ENCODE measurements at places on chromosomes 6 and 20. TPM values are rescaled to one million over a fixed set of nuclear protein-coding genes. Genes with fewer than 3 reads are reported as not detected.

LY6G6D gene
- total RNA-seq: not detected

GRCh38 chr20:56222945-56223344 lies 25.6 kb upstream of the MC3R start:
- no peak for DNase-seq

DNA sequence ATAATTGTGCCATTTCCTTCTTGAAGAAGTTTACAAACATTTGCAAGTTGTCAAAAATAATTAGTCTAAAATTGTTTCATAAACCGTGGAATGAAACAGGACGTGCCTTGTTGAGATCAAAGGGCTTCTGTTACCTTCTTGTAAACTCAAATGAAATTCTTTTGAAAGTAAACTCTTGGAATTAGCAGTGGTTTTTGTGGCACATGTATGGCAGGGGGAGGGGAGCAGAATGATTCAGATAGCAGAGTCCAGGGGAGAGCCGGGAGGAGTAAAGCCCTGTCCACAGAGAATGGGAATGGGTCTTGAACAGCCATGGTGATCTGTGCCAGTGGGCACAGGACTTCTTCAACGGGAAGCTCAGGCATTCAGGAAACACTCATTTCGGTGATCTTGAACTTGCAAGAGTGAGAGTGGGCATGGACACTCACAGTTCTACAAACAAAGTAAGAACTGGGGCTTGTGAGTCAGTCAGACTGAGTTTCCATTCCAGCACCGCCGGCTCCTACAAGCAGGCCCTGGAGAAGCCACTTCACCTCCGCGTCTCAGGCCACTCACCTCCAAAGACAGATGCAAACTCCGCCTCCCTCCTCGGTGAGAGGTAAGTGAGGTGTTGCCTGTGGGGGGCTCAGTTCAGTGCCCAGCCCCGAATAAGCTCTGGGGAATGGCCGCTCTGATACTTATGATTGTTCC lies 143.1 kb downstream of the CDH26 start:
- DNase-seq: no peak

- no peak for DNase-seq
These were observed 12.8 kb upstream of the MYMX start for GRCh38 chr6:44203955-44204354.

KCNQ2 gene
- total RNA-seq: 116 TPM

DNA sequence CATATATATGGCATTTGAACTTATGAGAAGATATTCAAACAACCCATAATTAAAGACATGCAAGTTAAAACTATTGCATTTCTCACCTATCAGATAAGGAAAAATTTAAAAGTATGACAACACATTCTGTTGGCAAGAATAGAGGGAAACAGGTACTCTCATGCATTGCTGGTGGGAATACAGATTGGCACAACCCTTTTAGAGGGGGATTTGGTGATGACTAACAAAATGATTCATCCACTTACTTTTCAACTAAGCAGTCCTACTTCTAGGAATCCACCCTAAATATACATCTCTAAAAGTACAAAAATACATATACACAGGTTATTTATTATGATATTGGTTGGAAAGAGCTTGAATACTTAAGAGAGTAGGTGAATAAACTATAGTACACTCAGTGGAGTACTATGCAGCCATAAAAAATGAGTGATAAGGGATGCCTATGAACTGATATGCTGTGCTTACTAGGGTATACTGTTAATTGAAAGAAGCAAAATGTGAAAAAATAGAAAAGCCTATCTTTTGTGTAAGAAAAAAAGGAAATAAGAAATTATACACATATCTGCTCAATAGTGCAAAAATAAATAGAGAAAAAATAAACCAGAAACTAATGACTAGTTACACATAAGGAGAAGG lies 42.2 kb downstream of the ADAT2 start:
- no peak for DNase-seq

GRCh38 chr6:23140871-23141270 lies 571.5 kb downstream of the HDGFL1 start:
- DNase-seq: no peak

DNA sequence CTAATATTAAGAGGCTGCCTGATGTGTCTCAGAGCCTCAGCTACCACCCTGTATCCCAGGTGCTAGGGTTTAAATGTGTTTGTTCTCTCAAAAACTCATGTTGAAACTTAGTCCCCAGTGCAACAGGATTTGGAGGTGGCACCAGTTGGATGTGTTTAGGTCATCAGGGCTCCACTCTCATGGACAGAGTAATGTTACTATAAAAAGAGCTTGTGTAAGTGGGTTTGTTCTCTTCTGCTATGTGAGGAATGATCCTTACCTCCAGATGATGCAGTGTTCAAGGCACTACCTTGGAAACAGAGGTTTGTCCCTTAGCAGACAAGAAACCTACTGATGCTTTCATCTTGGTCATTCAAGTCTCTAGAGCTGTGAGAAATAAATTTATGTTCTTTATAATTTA lies 164.9 kb upstream of the EPHA7 start:
- no peak for DNase-seq

DNA sequence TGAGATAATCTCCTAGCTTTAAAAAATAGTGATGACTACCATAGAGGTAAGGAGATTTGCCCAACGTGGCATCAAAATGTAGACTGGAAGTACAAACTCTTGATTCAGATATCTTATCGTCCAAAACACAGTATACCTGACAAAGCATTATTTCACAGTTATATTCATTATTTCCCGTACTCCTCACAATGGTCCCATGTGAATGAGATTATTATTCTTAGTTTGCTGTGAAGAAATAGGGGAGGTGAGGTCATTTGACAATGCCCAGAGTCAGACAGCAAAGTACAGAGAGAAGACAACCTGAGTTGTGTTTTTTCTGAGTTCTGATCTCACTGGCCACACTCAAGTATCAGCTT lies 1.2 kb upstream of the TFB1M start:
- DNase-seq: no peak

DNA sequence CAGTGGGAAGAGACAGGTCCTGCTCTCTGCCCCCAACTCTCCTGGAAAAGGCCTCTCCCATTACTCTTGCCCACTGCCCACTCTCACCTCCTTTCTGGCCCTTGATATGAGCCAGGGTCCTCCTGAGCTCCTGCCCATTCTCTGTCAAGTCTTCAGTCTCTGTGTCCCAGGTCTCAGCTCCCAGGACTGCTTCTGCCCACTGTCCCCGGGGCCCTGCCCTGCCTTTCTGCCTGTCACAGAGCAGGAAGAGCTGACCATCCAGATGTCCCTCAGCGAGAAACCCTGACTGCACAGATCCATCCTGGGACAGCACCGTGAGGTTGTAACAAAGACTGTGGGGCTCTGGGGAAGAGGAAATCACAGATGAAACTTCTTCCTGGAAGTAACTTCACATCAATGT lies 22.2 kb downstream of the HLA-F start:
- DNase-seq: no peak

GRCh38 chr6:170090561-170090960 lies 200.3 kb downstream of the DLL1 start:
- DNase-seq: no peak

- DNase-seq: peak; percentile 42
These were observed 47.9 kb upstream of the CCDC167 start for GRCh38 chr6:37547564-37548061.

Measured in cerebellum (tissue), 4 donors.